ENCODE measurements at places on chromosomes 5 and 9.

- DNase-seq, result no peak
These were observed 55.5 kb upstream of the DMRT1 start for GRCh38 chr9:785997-786396.

DNA sequence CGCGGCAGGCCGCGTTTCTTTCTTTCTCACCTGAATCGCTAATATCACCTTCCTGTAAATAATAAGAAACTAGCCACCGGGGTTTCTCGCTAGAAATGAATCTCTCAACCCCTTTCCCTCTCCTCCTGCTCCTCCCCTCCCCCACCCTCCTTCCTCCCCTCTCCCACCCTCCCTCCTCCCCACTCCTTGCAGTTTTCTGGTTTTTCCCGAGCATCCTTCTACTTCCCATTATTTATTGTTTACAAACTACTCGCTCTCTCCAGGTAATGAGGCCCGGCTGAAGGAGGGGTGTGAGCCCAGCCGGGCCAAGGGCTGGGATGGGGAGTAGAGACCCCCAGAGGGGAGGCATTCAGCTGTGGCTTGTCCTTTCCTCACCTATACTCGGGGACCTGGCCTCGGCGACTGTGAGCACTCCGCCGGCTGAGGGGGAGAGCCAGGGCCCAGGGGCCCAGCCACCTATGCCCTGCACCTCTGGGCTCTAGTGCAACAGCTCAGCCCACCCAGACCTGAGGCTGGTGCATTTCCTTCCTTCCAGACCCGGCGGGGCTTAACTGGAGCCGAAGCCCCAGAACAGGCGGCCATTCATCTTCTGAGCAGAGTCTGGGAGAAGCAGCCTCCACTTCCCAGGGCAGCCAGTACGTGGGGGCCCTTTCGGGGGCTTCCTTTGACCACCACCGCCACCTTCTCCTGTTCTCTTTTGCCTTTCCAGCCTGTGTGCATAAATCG is 2.1 kb upstream of the IRX4 start:
- no peak for DNase-seq

DNA sequence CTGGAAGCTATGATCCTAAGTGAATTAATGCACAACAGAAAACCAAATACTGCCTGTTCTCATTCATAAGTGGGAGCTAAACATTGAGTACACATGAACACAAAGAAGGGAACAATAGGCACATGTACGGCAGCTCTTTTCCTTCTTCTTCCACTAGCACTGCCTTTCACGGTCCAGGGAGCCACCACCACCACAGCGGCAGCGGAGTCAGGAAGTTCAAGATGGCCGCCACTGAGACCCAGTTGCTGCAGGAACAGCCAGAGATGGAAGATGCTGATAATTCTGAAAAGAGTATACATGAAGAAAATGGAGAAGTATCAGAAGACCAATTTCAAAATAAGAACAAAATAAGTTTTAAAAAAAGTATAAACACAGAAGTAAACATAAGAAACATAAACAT is 39.5 kb upstream of the TNFSF15 start:
- no peak for DNase-seq

DNA sequence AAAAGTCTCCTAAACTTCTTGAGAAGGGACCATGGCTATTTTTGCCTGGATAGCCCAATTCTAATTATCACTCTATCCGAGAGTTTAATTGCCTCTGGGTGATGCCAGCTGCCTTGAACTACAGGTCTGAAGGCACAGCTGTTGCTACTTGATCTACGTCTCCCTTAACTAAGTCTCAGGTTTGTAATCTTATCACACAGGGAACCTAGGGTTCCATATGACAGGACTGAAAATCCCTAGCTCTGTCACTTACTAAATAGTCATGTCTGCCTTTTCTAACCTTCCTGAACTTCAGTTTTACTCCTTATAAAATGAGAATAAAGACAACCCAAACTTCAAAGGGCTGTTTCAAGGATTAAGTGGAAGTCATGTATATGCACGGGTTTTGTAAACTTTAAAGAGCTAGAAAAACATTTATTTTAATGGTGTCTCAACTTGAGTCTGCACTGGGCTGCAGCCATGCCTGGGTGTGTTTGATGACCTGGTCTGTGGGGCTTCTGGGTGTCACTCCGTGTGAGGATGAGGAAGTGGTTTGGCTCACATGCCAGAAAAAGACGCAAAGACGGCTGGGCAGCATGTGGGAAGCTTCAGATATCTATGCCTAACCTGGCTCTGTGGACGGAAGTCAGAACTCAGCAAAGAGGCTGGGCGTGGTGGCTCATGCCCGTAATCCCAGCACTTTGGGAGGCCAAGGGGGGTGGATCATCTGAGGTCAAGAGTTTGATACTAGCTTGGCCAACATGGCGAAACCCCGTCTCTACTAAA is 129.3 kb upstream of the SLC44A1 start:
- no peak for DNase-seq

- peak; percentile 40 for DNase-seq
These were observed 38.0 kb downstream of the NIPAL4 start for GRCh38 chr5:157497875-157498611.

DNA sequence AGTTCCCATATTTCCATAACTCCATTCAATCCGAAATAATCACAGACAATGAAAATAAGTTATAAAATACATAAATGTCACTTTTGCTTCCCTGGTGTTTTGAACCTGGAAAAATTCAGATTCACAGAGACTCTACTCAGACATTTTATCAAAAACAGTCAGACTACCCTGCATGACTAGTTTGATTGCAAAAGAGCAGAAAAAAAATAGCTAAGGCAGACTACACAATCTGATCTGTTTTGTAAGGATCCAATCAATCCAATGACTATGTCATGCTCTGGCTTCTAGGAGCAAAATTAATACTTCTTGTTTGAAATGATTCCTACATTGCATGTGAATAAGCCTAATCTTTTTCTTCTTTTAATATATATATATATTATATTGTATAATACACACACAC is 1262.6 kb downstream of the EFNA5 start:
- DNase-seq, result no peak

DNA sequence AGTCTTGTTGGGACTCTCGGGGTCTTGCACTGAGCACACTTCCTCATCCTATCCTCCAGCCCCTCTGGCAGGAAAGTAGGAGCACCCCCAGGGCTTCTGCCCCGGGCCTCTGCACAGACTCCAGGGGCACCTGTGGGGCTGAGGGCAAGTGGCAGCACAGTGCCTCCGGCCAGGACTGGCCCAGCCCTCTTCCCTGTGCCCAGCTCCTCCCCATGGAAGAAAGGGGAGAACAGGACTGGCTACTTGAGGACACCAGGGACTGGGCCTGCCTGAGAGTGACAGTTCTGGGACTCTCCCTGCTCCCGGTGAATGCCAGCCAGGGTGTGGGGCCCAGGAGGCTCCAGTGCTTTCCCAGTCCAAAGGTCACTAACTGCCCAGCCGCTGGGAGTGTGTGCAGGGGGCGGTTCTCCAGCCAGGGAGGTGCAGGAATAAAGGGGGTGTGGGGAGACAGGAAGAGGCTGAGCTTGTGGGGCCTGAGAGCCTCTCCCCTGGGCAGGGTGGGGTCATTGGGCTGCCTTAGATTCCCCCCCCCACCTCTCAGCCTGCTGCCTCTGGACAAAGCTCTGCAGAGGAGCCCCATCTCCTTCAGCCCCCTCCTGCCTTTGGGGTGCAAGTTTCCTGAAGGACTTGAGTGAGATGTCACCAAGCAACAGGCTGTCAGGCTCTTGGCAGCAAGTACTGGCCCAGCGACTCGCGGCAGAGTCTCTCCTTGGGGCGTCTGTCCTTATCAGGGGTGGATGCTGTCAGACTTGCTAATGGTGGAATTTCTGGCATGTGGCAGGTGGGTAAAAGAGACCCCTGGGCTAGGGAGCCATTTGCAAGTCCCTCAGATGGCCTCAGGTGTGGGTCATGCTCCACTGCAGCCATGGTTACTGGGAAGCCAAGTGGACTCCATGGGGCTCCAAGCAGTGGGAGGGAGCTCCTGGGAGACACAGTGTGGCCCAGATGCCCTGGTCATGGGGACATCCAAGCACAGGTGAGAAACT is 19.1 kb upstream of the JADE2 start:
- no peak for DNase-seq

DNA sequence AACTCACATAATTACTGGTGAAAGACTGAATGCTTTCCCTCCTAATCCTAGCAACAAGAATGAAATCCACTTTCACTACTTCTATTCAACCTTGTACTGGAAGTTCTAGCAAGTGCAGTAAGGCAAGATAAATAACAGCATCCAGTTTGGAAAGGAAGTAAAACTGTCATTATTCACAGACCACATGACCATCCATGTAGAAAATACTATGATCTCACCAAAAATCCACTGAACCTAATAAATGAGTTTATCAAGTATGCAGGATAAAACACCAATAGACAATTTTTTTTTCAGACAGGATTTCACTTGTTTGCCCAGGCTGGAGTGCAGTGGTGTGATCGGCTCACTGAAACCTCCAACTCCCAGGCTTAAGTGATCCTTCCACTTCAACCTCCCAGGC is 117.7 kb downstream of the TMEM167A start:
- DNase-seq, result no peak

DNA sequence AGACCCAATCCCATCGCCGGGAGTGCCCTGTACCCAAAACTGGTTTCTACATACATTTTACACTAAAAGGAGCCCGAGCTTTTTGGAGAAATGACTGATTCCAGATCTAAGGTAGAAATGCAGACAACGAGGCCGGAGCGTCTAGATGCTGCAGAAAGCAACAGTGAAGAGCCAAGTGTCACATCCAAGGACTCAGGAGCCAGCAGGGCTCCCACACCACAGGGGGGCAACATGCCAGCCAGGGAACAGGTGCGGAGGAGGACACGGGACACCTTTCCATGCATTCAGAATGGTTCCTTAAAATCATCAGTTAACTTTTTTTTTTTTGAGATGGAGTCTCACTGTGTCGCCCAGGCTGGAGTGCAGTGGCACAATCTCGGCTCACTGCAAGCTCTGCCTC is 23.1 kb upstream of the NRARP start:
- DNase-seq, result no peak
